ENCODE measurements at places on chromosomes 16 and 17.

DNA sequence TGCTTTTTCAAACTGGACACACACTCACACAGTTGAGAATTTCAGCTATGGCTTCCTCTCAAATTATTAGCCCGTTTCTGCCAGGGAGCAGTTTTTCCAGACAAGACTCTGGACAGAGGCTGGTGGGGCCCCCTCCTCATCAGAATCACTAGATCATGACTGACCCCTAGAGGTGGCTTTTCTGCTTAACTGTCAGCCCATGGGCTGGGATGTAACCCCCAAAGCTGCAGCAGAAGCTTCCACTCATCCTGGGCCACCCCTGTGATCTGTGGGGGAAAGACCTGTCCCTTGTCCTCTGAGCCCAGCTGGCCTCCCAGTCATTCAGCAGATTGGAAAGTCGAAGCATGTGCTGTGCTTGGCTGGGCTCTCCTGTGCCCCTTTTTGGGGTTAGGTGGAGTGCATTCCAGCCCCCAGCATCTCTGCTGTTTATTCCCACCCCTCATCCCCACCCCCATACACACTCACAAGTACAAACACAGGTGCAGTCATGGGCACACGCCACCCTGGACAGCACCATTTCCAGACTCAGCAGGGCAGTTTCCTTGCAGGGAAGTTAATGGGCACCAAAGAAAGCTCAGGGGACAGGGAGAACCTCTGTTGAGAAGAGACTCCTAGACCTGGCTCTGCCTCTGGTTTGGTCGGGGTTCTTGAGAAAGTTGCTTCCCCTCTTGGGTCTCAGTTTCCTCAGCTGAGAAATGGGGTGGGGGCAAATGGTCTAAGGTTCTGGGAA is 77.6 kb upstream of the RBL2 start:
- no peak for DNase-seq

DNA sequence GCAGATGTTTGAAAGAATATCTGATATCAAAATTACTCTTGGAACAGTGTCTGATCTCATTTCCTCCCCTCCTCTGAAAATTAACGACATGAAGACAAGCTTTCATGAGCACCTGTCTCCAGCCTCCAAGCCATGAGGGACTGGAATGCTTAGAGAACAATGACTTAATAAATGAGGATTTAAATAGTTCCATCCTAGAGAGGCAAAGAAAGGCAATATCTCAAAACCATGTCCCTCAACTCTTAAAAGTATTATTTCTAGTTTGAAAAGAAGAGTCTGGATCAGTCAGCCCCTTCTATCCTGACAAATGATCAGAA is 137.5 kb downstream of the ANKFN1 start:
- DNase-seq: no peak

DNA sequence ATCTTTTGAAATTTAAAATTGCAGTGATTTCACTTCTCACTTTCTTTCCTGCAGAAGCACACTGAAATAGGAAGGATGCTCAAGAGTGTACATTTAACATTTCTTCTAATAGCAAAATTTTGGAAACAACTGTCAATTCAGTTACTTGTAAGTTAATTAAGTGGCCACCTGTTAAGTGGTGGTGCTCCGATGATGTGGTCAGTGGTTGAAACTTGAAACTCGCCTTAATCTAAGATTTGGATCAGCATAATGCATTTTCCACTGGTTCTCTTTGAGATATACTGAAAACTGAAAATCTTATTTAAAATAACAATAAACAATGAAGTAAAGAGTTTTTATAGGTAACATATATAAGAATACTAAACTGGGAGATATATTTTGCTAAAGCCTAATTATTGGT is 7.0 kb upstream of the MYH8 start:
- no peak for DNase-seq

GRCh38 chr16:51953286-51953985 is 593.5 kb downstream of the TOX3 start:
- no peak for DNase-seq

DNA sequence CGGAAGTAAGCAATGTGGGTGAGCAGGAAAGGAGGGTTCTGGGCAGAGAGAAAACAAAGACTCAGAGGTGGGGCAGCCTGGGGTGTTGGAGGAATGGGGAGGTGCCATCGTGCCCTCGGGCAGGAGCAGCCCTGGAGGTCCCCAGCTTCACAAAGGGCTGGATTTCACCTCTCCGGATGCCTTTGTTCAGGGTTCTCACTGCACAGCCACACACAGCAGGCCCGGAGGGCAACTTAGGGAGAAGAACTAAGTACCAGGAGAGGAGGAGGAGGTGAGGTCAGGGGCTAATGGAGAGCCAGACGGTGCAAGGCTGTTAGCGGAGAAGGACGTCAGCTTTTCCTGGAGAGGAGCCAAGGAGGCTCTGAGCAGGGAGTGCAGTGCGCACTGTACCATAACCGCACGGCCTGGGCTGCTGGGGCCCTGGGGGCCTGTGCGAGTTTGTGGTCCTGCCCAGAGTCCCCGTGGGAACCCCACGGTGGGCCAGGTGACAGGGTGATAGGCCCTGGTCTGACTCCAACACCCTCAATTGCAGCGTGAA is 9.3 kb downstream of the ARRB2 start:
- DNase-seq: no peak

GRCh38 chr16:15044286-15044685 is 11.6 kb downstream of the NTAN1 start:
- DNase-seq: no peak

All from cerebellum (tissue), 4 donors.